ENCODE measurements at places on chromosomes 2 and 18. TPM values are rescaled to one million over a fixed set of nuclear protein-coding genes. Genes with fewer than 3 reads are reported as not detected.

The LYPD6 gene
- 7.9 TPM for total RNA-seq

The CROCC2 gene
- not detected for total RNA-seq

The KIAA1328 gene
- 2.7 TPM for total RNA-seq

The TOGARAM2 gene
- not detected for total RNA-seq

The AQP12B gene
- total RNA-seq: not detected

The RBKS gene
- 2.7 TPM for total RNA-seq

The CD302 gene
- total RNA-seq: 1.7 TPM

The MLPH gene
- total RNA-seq: 36.0 TPM

The CHRNG gene
- total RNA-seq: not detected

The ERMN gene
- total RNA-seq: not detected

The THUMPD2 gene
- total RNA-seq: 6.7 TPM

All from epithelial cell of proximal tubule (primary cell).